ENCODE measurements at places on chromosomes 1 and 21. TPM values are rescaled to one million over a fixed set of nuclear protein-coding genes. Genes with fewer than 3 reads are reported as not detected.

LHX8 gene
- not detected for total RNA-seq

KIAA1614 gene
- 10.7 TPM for total RNA-seq

TTC39A gene
- 0.81 TPM for total RNA-seq

CASZ1 gene
- 21.5 TPM for total RNA-seq

DNA sequence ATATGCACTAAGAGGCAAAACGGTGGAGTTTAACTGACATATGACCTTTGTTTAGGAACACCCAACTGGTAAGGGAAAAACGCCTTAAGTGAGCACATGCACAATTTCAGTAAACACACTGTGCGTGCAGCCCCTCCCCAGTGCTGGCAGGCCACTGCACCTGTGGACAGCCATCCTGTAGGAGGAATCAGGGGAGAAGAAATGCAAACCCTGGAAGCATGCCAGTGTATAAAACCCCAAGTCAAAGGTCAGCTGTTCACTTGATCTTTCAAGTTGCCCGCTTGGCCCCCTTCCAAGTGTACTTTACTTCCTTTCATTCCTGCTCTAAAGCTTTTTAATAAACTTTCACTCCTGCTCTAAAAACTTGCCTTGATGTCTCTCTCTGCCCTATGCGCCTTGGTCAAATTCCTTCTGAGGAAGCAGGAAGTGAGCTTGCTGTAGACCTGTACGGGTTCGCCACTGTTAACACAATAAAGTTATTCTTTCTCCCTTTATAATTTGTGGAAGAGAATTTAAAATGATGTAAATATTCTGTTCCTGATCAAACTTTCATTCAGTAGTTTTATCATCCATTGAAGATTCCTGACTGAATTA is 31.8 kb downstream of the USP25 start:
- DNase-seq: no peak

DNA sequence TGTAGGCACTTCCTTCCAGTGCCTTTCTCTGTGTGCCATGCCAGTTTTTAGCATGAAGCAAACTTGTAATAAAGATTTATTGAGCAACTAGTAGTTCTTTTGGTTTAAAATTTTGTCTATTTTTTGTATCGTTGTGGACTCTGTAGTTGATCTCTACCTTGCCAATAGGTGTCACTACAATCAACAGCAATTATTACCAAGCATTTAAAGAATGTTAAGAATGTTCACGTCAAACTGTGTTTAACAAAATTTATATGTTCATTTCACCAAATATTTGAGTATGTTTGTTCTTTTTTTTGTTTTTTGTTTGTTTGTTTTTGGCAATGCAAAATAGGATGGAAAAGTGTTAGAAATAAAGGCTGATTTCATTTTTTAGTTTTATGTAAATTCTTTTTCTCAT is 208.1 kb downstream of the PATJ start:
- no peak for DNase-seq

DNA sequence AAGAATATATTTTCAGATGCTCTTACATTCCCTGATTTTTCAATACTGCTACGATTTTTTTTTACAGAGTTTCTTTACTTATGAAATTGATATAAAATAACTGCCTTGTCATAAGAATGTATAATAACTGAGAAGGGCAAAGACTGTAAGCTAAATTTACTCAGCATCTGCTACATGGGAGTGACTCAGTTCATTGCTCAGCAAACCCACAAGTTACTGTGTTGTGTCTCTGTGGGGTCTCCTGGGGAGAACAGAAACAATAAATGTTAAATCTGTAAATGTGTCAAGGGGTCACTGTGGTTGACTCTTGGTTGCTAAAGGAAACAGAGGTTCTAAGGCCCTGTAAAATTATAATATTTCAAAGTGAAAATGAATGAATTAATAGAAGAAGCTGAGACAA is 210.3 kb upstream of the CACYBP start:
- DNase-seq: no peak

Data from posterior vena cava (tissue), 2 donors.